Left colon (tissue), 2 donors: ENCODE measurements at places on chromosomes 12 and 14. TPM values are rescaled to one million over a fixed set of nuclear protein-coding genes. Genes with fewer than 3 reads are reported as not detected.

The GTF2A1 gene
- total RNA-seq, result 29.5 TPM

DNA sequence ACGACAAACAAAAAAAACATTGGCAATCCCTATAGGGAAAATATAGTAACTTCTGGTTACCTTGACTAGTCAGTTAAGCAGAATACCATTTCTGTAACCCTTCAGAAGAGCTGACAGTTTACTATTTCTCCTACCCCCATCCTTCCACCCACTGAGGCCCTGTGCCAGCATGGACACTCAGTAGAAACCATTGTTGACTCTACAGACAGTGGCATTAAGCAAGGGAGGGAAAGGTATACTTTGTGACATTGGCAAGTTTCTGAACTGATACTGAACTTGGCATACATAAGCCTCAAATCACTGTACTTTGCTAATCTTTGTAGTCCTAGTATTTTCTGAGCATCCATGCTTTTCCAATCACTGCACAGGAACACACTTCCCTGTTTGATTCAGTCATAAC lies 33.4 kb upstream of the VSX2 start:
- DNase-seq, result no peak

The KRT85 gene
- total RNA-seq, result not detected

DNA sequence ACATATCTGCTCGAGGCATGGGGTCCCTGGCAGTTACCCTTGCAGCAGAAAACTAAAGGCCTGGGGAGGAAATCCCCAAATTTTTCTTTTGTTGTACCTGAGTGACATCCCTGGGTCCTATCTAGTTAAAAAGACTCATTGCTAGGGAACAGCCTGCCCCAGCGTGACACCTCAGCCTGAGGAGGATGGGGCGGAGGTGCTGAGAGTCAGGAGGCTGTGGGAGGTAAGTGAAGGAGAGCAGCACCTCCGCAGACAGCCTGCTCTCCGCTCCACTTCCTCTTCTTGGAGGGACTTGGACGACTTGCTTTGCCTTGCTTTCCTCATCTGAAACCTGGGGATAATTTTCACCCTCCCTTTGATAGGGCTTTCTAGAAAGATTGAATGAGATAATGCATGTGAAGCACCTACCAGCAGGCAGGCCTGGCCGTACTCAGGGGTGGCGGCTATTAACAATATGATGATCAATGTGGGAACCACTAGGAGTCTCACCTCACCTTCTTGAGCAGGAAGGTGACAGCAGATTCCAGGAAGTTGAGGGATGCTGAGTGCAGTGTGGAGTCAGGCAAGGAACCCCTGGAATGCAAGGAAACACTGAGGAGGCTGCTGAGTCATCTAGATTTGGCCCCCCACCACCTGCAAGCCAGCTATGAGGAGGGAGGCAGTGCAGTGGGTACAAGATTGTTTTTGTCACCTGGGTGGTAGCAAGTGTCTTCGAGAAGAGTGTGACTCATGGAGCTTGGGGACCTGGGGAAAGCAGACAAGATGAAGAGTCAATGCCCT lies 23.2 kb downstream of the UBE3B start:
- no peak for DNase-seq

GRCh38 chr14:102708494-102708893 lies 68.8 kb upstream of the TRAF3 start:
- no peak for DNase-seq
